ENCODE measurements at places on chromosomes 11 and 22.
A peak's percentile ranks its signal among the peaks of the same experiment; 100 is the strongest.

DNA sequence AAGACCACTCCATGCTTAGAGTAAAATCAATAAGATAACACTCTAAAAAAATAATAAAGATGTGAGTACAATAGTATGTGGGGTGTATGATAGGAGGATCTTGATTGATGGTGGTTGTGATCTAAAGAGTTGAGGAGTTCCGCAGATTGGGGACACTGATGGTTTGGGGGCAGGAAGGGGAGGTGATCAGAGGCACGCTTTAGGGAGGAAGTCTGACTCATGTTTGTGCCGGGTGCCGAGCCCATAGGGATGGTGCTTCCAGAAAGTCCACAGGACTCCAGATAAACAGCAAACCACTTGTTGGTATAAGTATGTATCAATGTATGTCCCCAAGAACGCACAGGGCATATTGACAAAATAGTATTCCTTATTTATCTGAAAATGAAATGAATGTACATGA is 27.5 kb downstream of the LINC01488 start:
- peak; percentile 16 for DNase-seq

GRCh38 chr11:7688238-7688826 is 15.0 kb upstream of the CYB5R2 start:
- no peak for DNase-seq

- peak; percentile 18 for DNase-seq
Measured at GRCh38 chr22:31922534-31922933, 21.8 kb upstream of the YWHAH start.

GRCh38 chr11:87236368-87236767 is 198.6 kb downstream of the TMEM135 start:
- no peak for DNase-seq

GRCh38 chr11:82842019-82842418 is 58.2 kb downstream of the PRCP start:
- no peak for DNase-seq

DNA sequence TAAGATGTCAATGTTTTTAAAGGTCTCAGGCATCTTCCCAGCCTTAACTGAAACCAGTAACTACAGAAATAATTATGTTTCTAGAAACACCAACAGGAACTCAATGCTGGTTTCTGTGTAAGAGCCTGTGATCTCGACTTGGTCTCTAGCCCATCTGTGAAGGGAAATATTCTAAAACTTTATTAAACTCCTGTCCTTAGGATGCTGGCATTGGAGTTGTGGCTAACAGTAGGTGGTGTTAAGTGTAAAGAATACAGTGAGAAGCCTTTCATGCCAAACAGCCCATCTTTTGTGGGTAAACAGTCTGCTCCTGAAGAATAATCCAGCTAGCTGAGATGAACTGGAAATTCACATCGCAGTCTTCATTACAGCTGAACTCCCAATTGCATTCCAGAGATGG is 133.2 kb downstream of the ADAMTS15 start:
- DNase-seq, result no peak

- no peak for DNase-seq
Measured at GRCh38 chr22:37777122-37777687, 30.5 kb upstream of the GCAT start.

DNA sequence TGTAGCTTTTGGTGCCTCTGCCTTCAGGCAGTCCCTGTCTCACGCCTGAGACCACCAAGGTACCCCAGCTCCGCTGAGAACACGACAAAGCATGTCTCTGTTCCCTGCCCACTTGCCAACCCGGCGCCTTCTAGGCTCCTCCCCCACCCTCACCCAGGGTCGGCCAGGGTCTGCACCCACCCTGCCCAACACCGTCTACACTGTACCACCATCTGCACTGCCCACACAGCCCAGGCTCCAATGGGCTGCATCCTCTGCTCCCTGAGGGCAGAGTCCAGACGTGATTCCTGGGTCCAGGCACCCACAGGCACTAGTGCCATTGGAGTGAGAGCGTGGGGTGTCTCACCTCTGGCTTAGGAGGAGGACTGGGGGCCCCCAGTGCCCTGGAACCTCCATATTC is 22.8 kb upstream of the ACR start:
- DNase-seq, result no peak

GRCh38 chr11:7428196-7428595 is 57.1 kb upstream of the OLFML1 start:
- no peak for DNase-seq
